ENCODE measurements at places on chromosomes 7 and 10. TPM values are rescaled to one million over a fixed set of nuclear protein-coding genes. Genes with fewer than 3 reads are reported as not detected.
A peak's percentile ranks its signal among the peaks of the same experiment; 100 is the strongest.

The ZCWPW1 gene
- 3.3 TPM for polyA plus RNA-seq

The AKR1B15 gene
- not detected for polyA plus RNA-seq

The CALN1 gene
- polyA plus RNA-seq, result 0.22 TPM

The CFAP43 gene
- polyA plus RNA-seq, result 0.10 TPM

GRCh38 chr7:87342231-87342630 is 3.2 kb upstream of the CROT start:
- no peak for DNase-seq

DNA sequence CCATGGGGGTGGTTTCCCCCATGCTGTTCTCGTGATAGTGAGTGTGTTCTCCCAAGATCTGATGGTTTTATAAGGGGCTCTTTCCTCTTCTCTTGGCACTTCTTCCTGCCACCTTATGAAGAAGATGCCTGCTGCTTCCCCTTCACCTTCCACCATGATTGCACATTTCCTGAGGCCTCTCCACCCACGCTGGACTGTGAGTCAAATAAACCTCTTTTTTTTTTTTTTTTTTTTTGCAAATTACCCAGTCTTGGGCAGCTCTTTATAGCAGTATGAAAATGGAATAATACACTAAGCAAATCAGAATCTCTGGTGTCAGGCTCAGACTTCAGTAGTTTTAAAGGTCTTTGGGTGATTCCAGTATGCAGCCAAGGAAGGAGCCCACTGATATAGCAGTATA is 28.2 kb downstream of the TAS2R41 start:
- DNase-seq, result no peak

DNA sequence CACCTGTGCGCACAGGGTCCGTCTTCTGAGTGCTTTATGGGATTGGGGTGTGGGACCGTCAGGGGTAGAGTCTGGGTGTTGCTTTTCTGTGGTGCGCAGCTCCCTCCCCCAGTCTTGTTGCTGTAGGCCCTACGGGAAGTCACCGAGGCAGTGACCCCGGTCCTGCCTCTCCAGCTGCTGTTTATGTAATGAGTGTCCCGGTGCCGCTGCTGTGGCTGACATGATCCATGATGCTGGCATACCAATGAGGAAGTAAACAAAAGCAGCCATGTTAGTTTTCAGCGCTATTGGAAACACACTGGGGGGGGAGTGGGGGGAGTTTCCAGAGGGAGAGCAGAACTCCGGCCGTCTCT is 1.1 kb downstream of the TRIM8 start:
- DNase-seq, result peak; percentile 63

DNA sequence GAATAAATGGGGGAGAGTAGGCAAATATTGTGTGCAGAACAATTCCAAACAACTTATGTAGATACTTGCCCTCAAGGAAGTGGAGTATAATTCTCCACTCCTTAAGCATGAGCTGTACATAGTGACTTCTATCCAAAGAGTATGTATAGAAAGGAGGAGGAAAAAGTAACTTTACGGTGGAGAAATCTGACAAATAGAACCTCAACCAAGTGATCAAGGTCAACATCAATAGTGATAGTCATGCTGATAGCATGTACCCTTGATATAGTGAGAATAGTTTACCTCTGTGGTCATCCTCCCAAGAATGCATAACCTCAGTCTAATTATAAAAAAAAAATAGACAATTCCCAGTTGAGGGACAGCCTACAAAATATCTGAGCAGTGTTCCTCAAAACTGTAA is 89.1 kb upstream of the NANOS1 start:
- DNase-seq, result no peak

DNA sequence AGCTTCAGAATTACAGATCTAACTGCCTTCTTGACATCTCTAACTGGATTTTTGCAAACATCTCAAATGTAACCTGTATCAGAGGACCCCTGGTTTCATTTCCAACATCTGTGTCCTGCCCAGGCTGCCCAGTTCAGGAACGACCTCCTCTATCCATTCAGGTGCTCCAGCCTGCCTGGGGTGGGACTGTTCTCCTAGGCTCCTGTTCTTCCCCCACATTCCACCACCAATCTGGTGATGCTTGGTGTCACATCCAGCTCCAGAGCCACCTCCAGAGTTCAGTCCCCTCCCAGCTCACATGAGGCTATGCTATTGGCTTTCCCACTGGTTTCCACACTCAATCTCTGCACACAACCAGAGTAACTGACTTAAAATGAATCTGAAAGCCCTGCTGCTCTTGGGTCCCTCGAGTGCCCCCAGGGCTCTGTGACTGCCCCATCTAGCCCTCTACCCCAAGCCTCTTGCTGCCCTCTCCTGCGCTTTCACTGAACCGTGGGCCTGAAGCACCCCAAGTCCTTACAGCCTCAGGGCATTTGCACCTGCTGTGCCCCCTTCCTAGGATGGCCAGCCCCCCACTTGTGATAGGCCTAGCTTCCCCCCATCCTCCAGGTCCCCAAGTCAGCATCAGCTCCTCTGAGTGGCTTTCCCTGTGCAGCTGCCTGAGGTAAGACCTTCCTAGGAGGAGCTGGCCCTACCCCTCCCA is 46.1 kb downstream of the PPIF start:
- no peak for DNase-seq
